IMR-90 (cell line): ENCODE measurements at places on chromosomes 2 and 18.

- DNase-seq: no peak
Measured at GRCh38 chr2:236366397-236366796, 102.2 kb upstream of the ASB18 start.

- peak; percentile 41 for DNase-seq
Measured at GRCh38 chr2:239316562-239317465, 84.0 kb downstream of the HDAC4 start.

DNA sequence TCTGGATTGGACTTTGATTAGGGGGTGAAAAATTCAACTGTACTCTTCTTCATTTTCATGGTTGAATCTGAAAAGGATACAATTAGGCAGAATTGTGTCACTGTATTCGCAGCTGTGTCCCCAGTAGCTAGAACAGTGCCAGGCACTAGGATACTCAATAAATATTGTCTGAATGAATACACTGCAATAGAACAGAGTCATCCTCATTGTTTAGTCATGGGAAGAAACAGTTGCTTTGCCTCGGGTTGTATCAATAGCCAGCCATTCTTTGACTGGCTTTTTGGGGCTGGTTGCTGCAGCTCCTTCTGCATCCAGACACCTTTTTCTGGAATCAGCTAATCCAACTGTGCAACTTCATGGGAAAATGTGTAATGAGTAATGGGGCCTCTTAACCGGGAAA is 18.1 kb upstream of the DYNC1I2 start:
- no peak for DNase-seq

GRCh38 chr2:231908584-231908983 is 17.6 kb downstream of the NPPC start:
- DNase-seq: no peak

GRCh38 chr2:48423376-48423775 is 106.6 kb upstream of the STON1 start:
- peak; percentile 93 for DNase-seq

DNA sequence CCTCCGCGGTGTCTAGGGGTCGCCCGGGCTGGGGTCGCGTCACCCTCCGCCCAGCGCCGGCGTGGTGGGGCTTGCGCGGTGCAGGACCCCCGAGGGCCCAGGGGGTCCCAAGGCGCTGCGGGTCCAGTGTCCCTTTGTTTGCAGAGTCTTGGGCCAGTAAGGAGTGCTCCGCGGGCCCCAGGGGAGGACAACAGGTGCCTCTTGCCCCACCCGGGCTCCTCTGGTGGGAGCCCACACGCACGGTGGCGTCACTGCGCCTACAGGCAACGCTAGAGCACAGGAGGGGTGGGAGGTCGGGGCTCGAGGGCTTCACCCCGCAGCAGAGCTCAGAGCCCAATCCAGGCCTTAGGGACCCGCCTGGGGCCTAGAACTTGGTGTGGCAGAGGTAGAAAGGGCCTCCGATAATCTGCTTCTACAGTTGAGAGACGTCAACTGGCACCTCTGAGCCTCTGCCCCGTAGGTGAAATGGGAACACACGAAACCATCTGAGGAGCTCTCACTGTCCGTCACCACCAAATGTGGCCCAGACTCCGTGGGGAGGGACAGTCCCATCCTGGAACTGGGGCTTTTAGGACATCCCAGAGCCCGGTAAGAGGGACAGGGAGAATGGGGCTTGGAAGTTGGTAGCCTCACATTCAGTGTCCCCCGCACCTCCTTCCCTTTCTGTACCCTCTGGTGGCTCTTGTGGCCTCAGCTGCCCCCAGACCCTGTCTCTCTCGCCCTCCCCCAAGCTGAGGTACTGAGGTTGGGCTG is 1.4 kb downstream of the ARID5A start:
- no peak for DNase-seq

- peak; percentile 30 for DNase-seq
Measured at GRCh38 chr2:236177967-236178889, 10.0 kb upstream of the GBX2 start.

DNA sequence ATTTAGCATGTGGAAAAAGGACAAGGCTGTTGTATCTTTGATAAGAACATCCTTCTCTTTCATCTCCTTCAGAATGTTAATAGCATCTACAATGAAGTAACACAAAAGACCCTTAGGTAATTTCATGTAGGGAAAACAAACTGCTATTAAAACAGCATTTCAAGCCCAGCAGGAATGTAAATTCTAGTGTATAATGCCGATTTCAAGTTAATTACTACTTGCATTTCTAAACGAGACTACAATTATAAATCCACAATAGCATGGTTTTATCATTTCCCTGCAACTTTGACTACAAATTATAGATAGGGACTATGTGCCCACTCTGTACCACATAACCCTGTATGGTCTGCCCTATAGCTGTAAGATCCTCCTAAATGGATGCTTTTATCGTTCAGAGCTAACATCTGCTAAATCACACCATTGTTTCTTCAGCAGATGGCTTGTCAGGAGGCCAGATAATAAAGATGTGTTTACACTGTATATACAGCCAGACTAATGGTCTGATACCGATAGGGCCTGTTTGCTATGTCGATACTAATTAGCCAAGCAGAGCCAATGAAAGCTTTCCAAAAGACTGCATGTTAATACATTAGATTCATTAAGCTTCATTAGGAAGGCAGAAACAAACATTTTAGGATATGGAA is 51.9 kb downstream of the LRPPRC start:
- DNase-seq: peak; percentile 8

DNA sequence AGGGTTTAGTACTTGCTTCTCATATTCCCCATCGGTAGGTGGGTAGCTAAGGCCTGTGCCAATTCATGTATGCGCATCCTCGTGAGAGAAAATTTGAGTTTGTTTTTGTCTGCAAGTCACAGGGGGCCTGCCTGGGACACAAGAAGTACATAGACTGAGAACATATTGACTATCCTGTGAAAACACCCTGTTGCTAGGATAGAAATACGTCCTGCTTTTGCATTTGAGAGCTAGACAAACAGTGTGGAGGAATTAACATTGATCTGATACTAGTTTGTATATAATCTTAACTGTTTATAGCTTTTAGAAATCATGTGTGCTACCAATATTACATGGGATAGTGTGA is 10.9 kb downstream of the WDR7 start:
- no peak for DNase-seq

DNA sequence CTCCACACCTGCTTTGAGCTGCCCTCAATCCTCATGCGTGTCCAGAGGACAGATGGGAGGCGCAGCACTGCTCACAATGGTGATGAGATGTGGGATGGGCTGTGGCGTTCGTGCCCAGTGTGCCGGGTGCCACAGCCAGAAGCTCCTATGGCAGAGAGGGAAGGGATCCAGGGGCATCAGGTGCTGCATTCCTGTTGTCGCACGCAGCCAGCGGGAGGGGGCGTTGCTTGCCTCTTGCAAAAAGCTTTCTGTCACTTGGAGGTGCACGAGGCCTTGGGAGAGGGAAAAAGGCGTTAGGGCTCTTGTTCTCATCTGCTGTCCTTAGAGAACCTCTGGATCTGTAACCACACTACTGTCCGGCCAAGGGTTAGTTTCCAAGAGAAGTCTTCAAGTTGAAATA is 29.2 kb upstream of the ALLC start:
- no peak for DNase-seq

DNA sequence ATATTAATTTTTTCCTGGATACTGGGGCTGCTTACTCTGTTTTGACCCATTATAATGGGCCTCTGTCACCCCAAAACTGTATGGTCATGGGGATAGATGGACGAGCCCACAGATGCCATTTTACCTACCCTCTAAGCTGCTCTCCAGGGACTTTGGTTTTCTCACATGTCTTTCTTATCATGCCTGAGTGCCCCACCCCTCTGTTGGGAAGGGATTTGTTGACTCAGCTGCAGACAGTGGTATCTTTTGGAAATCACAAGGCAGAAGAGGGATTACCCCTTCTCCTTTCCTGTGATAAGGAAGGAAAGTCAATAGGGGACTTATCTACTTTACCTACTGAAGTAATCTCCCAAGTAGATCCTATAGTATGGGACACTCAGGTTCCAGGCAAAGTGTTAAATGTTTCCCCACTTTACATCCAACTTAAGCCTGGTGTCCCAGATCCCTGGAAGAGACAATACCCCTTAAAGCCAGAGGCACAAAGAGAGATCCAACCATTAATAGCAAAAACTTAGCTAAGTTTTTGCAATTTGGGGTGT is 182.7 kb downstream of the RNF152 start:
- no peak for DNase-seq

- DNase-seq: peak; percentile 29
Measured at GRCh38 chr18:25736516-25736915, 353.9 kb downstream of the SS18 start.

DNA sequence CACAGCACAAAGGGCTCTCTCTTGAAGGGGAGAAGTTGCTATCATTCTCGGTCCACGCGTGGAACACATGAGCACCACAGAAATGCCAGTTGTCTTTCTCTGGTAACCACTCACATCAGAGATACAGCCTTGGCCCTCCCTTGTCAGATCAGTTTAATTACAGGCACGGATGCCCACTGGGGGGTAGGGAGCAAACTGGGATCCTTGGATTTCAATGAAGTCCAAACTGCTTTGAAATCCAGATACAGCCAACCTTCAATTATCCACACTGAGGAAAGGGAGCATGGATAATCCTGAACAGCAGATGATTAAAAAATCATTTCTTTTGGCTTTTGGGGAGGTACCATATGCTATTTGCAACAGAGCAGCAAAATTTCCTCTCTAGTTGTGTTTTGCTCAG is 63.7 kb upstream of the DAPL1 start:
- DNase-seq: no peak

DNA sequence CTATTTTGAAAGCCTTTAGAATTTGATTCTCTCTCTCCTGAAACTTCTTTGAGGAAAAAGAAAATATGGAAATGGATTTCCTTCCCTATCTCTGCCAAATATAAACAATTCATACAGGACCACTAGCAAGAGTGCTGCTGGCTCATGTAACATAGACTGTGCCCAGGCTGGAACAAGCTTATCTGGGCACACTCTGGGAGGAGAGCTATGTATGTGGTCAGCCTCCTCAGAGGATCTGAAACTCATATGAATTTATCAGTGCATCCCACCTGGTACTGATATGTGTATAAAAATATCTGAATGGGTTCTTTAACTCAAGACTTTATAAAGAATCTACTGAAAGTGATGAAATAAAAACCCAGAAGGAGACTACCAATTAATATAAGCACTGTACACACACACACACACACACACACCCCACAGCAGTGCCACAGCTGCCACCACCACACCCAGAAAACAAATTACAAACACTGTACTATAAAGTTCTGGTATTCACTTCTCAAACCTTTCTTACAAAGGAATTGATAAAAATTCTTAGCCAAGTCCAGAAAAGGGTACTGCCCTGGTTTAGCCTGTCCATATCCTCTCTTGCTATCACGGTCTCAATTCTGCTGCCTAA is 115.6 kb downstream of the IRS1 start:
- DNase-seq: no peak

DNA sequence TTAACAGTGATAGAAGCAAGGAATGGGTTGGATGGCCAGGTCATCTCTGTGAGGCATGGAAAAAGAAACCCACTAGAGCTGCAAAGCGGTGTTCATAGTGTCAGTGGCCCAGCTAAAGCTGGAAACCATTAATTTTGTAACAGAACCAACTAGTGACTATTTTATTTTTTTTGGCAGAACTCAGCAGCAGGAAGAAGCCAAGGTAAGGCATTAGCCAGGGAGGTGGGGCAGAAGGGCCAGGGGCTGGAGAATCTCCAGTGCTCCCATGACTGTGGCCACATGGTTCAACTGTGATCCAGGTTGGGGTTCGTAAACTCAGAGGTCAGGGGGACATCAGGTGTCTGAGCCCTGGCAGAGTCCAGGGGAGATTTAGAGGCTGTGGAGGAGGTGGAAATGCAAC is 25.9 kb upstream of the YES1 start:
- no peak for DNase-seq

- DNase-seq: no peak
Measured at GRCh38 chr2:199381531-199381930, 76.2 kb downstream of the SATB2 start.

DNA sequence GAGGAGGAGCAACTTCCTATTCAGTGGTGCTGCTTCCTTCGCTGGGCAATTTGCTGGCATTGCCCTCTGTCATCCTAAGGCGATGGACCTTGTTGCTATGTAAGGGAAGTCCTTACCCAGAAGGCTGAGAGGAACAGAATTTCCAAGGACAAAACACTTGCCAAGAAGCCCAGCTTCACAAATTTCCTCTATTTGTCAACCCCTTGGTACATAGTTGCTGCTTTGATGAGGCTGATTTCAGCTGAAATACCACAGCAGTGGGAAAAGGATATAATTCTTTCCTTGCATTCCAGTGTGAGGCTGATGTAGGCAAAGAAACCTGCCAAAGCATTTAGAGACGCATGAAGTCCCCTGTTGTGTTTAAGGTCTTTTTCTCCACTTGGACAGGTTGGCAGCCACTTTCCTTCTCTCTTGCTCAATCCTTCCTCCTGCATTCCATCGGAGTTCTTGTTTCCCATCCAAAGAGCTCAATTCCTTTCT is 16.4 kb upstream of the ST3GAL5 start:
- DNase-seq: peak; percentile 30

DNA sequence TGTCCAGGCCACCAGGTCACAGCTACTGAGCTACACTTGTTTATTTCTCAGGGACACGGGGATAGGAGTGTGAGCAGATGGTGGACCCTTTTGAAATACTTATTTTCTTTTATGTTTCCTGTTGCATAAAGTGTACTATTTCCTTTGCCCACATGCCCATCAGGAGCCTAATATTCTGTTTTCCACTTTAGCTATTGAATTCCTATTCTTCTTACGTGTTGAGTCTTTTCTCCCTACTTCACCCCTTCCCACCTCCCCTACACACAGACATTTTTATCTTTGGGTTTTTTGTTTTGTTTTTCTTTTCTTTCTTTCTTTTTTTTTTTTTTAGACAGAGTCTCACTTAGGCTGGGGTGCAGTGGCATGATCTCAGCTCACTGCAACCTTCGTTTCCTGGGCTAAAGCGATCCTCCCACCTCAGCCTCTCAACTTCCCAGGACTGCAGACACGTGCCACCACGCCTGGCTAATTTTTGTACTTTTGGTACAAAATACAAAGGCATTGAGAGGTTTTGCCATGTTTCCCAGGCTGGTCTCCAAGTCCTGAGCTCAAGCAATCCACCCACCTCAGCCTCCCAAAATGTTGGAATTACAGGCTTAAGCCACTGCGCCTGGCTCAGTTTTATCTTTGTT is 5.2 kb upstream of the GPR55 start:
- no peak for DNase-seq

GRCh38 chr2:196971574-196972279 is 45.2 kb upstream of the PGAP1 start:
- no peak for DNase-seq

DNA sequence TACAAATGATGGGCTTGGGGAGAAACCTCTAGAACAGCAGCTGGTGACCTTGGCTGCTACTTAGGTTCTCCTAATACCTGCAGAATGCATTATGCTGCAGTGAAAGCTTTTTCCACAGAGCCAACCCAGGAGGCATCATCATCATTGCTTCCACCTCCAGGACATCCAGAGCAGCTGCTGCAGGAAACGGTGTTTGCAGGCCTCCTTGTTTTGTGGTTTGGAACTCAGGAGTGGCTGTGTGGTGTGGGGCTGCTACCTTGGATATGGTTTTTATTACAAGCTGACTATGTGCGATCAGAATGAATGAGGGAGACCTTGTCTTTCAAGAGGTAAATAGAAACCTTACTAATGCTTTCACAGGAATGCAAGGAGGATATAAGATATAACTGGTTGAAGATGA is 82.9 kb upstream of the MCFD2 start:
- no peak for DNase-seq
